ENCODE measurements at places on chromosomes 16 and 17.

DNA sequence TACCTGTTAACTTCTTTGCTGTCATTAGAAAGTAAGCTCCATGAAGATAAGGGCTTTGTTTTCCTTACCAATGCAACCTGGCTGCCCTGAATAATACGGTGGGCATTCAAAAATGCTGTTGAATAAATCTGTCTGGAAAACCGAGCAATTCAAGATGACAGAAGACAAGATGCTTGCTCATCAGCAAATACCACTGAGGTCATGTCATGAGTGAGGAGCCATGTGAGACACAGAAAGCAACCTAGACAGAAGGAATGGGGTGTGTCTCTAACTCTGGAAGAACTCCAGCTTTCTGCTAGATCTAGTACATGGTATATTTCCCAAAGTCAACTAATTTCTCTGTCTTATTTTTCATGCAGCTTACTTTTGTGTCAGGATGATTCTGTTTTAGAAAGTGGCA, 64.2 kb downstream of the STH start:
- DNase-seq, result no peak

- DNase-seq, result no peak
Observed at GRCh38 chr16:83939266-83939855, 13.7 kb upstream of the OSGIN1 start.

- no peak for DNase-seq
Observed at GRCh38 chr17:40061609-40062038, 1.1 kb upstream of the THRA start.

- DNase-seq, result no peak
Observed at GRCh38 chr17:74964988-74965622, 7.5 kb downstream of the HID1 start.

DNA sequence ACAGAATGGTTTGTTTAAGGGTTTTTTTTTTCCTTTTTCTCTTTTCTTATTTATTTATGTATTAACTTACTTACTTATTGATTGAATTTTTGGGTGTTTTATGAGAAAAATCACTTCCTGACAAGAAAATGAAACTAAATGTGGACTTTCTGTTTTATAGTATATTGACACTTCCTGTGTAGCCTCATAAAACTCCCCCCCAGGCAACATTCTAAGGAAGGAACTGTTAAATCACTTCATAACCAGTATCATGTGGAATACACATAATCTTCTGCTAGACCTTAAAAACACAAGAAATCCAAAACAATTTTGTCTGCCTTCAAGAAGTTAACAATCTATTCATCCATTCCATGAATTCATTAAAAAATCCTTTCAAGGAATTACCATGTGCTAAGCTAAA, 164.1 kb upstream of the TOM1L1 start:
- no peak for DNase-seq

- DNase-seq, result no peak
Observed at GRCh38 chr17:83170571-83171260, 91.3 kb downstream of the METRNL start.

GRCh38 chr17:54891176-54891821, 9.4 kb upstream of the TOM1L1 start:
- DNase-seq, result no peak

DNA sequence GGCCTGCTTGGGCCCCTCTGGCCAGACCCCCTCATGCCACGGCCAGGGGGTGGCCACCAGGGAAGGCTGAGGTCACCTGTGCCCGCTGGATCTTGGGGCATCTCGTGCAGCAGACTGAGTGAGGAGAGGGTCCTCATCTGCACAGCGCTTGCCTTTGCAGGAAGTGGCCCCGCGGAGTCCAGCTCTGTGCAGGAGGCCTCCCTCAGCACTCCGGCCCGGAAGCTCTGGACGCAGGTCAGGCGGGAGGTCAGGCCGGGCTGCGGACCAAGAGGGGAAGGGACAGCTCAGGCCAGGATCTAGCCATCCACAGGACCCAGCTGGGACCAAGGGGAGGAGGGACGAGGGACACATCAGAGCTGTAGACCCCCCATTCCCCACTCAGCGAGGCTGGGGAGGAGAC, 72.4 kb downstream of the LITAF start:
- no peak for DNase-seq

GRCh38 chr17:4949321-4950074, 1.2 kb upstream of the PFN1 start:
- peak; percentile 47 for DNase-seq

- DNase-seq, result no peak
Observed at GRCh38 chr17:56795221-56795865, 38.4 kb downstream of the C17orf67 start.

- DNase-seq, result peak; percentile 79
Observed at GRCh38 chr17:81101614-81102306, 63.5 kb upstream of the PVALEF start.

- DNase-seq, result no peak
Observed at GRCh38 chr17:32266389-32267301, 1.0 kb downstream of the RHBDL3 start.

DNA sequence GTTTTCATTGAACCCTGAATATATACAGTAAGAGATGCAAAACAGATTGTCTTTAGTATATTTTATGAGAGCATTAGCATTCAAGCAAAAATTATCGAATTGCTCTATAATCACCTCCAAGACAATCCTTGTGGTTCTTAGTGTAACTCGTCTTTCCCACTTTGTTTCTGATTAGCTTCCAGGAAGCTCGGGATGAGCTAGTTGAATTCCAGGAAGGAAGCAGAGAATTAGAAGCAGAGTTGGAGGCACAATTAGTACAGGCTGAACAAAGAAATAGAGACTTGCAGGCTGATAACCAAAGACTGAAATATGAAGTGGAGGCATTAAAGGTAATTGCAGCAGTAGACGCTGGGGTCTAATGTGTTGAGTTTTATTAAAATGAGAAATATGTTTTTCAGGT, 9.9 kb downstream of the NDEL1 start:
- DNase-seq, result no peak

DNA sequence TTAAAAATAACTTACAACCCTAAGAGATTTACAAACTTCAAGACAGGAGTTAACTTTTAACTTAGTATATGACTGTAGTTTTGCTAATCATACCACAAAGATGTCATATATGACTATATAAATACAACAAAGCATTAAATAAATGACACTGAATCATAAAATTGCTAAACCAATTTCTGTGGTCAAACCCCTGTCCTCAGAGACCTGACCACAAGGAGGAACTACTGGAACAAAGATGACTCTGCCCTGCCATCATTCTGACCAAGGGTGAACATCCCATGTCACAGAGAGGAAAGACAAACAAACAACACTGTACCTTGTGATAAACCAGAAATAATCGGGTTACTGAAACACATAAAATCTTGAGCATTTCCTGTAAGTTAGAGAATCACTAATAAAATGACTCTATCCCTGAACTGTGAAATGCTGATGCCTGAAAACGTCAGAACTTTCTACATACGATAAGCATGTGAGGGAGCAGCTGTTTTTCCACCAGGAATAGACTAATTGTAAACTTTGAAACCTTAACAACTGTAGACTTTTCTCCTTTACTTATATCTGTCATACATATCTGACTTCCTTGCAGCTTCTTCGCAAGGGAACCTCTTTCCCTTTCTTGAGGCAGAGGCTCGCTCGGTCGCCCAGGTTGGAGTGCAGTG, 47.9 kb downstream of the WDR59 start:
- no peak for DNase-seq

- DNase-seq, result no peak
Observed at GRCh38 chr16:68893710-68894705, 50.7 kb downstream of the TANGO6 start.

GRCh38 chr16:13660807-13661206, 259.1 kb upstream of the ERCC4 start:
- DNase-seq, result no peak
